ENCODE measurements at places on chromosomes 5 and 9.

GRCh38 chr5:176727528-176727900 lies 80.2 kb downstream of the TSPAN17 start:
- DNase-seq: no peak

DNA sequence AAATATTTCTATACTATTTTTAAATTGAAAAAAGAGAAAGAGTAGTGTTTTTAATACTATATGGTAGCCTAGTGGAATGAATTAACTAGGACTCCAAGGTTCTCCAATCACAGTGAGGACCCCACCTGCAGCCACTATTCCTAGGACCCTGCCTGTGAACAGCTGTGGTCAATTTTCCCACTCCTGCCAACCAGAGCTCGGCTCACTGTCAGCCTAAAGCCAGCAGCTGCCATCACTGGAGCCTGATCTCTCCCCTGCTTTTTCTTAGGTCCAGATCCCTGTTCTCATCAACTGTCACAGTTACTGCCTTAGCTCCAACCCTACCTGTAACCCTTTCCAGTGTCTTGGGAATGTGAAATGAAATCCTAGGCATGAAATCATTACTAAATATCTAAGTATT lies 25.3 kb downstream of the ARSB start:
- no peak for DNase-seq

DNA sequence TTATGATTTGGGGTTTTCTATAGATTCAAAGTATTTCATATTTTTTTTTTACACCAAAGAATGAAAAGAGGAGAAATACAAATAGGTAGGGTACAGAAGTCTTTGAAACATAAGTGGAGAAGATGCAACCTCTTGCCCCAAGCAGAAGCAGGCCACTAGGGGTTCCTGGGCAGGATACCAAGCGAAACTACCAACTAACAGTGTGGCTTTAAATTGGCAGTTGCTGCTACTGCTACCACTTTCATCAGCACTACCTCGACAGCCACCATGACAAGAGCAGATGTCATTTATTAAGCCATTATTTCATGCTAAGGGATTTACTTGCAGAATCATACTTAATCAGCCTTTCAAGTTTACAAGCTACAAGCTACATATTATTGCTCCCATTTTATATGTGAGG lies 288.1 kb downstream of the NR3C1 start:
- DNase-seq: no peak

DNA sequence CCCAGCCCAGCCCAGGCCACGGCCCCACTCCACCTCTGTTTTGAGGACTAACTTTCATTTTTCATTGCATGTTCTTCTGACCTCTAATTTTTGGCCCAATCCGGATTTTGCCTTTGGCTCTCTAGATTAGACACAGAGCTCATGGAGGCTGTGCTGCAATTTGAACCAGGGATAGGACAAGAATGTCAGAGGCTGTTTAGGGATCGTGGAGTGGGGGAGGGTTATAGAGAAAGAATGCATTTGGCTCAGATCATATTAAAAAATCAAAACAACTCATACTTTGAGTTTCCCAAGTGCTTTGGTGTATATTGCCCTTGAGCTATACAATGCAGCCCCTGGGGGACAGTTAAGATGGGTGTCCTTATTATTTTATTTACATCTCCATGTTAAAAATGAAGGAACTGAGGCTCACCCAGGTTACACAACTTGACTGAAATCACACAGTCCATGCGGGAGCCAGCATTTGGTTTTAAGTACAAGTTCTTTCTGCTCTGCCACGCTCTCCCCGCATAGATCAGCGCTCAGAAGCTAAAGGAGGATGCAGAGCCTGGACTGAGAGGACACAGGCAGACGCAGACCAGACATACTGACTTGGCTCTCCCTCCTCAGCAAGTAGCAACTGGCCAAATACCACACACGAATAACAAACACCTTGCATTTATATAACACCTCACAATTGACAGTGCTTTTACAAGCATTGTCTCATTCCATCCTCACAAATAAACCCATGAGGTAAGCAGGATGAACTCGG lies 126.4 kb upstream of the RAI14 start:
- DNase-seq: no peak

DNA sequence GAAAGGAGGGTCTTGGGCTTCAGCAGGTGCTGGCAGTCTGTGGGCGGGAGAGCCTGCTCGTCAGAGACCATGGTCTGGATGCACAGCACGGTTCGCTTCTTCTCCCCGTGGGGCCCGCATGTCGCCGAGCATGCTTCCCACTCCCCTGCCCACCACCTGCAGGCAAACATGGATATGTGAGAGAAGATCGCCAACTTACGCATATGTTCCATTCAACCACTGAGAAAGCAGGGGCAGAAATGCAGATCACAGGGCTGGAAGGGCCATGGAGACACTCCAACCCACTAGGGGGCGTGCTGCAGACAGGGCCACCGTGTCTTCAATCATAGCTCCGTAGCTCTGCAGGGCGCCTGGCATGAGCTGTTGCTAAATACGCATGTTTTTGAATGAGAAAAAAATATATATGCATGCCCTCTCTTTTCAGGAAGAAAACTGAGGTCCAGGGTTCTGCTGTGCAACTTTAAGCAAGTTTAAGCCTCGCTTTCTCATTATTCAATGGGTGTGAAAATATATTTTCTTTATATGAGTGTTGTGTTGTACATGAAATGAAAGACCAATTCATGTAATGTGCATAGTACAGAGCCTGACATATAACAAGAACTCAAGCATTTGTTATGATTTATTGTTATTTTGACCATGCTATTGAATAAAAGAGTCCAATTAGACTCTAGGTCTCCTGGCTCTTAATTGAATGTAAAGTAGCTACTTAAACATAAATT lies 148.0 kb downstream of the TARS1 start:
- DNase-seq: peak; percentile 16

GRCh38 chr5:141872496-141873356 lies 5.5 kb downstream of the PCDH1 start:
- DNase-seq: no peak
